Activated CD8-positive, alpha-beta T cell treated with anti-CD3 and anti-CD28 coated beads for 36 hours (primary cell): ENCODE measurements at places on chromosomes 5 and 9.

- H3K27ac ChIP-seq: no peak overlapping the region
- H3K27me3 ChIP-seq: no peaks in the 10 kb centered on the region
- H3K4me3 ChIP-seq: no peak overlapping the region
- peaks cover 9% of the 10 kb centered on the region for H3K36me3 ChIP-seq
- H3K4me1 ChIP-seq: peaks cover 4% of the 10 kb centered on the region
Measured at GRCh38 chr5:154325566-154325965, 120.2 kb upstream of the SAP30L start.

DNA sequence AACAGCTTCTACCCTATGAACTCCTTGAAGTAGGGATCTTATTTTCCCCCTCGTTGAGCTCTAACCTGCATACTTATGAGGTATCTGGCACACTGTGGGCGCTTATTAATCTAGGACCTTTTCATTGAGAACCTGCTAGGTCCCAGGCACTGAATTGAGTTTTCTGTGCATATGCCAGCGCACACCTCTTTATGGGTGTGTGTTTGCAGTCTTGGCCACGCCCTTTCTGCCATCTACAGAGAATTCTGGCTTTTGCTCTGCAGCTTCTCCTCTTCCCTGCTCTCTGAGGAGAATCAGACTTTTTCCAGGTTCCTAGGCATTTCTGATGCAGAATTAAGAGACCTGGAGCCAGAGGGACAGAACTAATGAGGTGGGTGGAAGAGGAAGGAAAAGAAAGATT lies 25.4 kb upstream of the SSBP2 start:
- H3K4me1 ChIP-seq: peaks cover 17% of the 10 kb centered on the region
- H3K36me3 ChIP-seq: peaks cover 3% of the 10 kb centered on the region
- no peak for DNase-seq
- no peaks in the 10 kb centered on the region for H3K27me3 ChIP-seq
- no peak overlapping the region for H3K4me3 ChIP-seq

- H3K4me1 ChIP-seq: no peaks in the 10 kb centered on the region
- no peak overlapping the region for H3K4me3 ChIP-seq
- no peak for DNase-seq
- no peak overlapping the region for H3K27ac ChIP-seq
Measured at GRCh38 chr5:136350343-136350742, 15.0 kb downstream of the TRPC7 start.

DNA sequence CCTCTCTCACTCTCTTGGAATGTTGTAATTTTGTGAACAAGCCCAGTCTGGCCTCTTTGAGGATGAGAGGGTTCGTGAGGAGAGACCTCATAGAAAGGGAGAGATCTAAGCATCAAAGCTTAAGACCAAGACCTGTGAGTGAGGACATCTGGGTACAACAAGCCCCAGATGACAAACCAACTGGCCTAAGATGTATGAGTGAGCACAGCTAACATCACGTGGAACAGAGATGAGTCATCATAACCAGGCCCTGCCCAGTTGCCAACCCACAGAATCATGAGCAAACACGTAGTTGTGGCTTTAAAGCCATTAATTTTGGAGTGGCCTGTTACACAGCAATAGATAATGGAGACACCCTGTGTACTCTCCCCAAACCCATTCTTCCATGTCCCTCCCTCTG lies 439.1 kb upstream of the KIF2A start:
- no peaks in the 10 kb centered on the region for H3K27me3 ChIP-seq
- H3K4me1 ChIP-seq: no peaks in the 10 kb centered on the region

GRCh38 chr9:88076286-88077070 lies 61.8 kb downstream of the SPATA31C2 start:
- H3K36me3 ChIP-seq: no peaks in the 10 kb centered on the region
- peak overlapping the region; percentile 65 for H3K4me3 ChIP-seq
- no peak overlapping the region for H3K27ac ChIP-seq
- peaks cover 9% of the 10 kb centered on the region for H3K4me1 ChIP-seq

DNA sequence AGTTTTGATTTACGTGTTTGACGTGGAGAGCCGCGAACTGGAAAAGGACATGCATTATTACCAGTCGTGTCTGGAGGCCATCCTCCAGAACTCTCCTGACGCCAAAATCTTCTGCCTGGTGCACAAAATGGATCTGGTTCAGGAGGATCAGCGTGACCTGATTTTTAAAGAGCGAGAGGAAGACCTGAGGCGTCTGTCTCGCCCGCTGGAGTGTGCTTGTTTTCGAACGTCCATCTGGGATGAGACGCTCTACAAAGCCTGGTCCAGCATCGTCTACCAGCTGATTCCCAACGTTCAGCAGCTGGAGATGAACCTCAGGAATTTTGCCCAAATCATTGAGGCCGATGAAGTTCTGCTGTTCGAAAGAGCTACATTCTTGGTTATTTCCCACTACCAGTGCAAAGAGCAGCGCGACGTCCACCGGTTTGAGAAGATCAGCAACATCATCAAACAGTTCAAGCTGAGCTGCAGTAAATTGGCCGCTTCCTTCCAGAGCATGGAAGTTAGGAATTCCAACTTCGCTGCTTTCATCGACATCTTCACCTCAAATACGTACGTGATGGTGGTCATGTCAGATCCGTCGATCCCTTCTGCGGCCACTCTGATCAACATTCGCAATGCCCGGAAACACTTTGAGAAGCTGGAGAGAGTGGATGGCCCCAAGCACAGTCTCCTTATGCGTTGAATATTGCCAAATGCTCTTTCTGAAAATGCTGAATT lies 850 bp downstream of the RRAGA start:
- H3K36me3 ChIP-seq: peaks cover 34% of the 10 kb centered on the region
- peak overlapping the region; percentile 98 for H3K4me3 ChIP-seq
- peak overlapping the region; percentile 97 for H3K27ac ChIP-seq
- no peaks in the 10 kb centered on the region for H3K27me3 ChIP-seq
